ENCODE measurements at places on chromosomes 13 and 19.

DNA sequence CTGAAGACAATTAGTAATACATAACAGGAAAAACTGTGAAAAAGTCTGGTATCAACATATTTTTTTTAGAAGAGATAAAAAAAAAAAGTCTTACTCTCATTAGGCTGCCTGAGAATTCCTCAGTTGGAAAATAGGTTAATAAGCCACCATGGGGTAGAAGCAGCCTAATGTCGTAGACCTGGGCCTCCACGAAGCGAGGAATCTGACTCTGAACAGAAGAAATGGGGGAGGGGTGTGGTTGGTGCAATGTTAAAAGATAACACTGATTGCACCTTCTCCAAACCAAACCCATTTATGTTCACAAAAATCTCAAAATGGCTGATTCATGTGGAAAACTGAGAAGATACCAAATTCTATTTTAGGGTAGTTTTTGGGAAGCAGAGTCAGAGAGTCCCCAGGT lies 62.4 kb downstream of the MPHOSPH8 start:
- no peak for DNase-seq

GRCh38 chr19:51493776-51494175 lies 7.8 kb downstream of the SIGLEC12 start:
- DNase-seq: no peak

DNA sequence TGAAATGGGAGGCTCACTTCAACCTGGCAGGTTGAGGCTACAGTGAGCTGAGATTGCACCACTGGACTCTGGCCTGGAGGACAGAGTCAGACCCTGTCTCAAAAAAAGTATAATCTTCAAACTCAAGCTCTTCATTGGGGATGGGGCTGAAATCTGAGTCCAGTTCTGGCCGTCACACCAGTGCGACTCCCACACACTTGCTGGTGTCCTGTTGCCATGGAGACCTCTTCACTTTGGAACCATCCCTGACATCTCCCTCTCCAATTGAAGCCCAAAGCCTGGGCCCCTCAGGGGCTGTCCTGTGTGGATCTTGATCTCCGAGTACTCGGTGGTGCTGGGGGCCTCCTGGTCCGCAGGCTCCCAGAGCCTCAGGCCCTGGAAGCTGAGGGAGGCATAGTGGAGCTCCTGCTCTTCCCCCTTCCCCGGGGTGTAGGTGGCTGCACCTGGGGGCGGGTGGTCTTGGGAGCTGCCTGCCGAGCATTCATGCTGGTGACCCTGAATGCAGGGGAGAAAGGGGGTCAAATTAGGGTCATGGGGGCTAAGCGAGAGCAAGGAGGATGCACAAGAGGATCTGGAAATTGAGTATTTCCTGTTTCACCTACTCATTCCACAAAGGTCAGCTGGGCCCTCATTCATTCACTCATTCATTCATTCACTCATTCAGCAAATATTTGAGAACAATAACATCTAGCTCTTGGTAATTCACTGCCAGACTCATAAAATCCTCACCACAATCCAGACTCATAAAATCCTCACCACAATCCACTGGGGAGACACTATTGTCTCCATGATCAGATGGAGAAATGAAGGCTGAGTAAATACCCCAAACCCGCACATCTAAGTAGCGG lies 11.0 kb downstream of the SIGLEC11 start:
- DNase-seq: no peak

GRCh38 chr13:52925251-52925650 lies 76.8 kb upstream of the PCDH8 start:
- no peak for DNase-seq

DNA sequence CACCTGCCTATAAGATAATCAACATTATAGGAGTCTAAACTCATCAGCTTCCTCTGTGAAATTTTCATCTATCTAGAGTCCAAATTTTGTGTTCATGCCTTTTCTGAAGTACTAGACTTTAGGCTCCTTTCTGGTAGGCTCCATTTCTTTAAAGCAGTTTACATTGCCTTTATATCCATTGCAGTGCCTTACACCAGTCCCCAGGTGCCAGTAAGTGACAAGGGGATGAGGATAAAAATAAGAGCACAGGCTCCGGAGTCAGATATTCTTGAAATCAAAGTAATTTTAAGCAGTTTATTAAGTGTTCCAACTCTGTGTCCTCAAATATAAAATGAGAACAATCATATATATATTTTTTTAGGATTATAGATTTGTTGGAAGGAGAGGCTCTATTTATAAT lies 10.6 kb upstream of the CYSLTR2 start:
- no peak for DNase-seq

DNA sequence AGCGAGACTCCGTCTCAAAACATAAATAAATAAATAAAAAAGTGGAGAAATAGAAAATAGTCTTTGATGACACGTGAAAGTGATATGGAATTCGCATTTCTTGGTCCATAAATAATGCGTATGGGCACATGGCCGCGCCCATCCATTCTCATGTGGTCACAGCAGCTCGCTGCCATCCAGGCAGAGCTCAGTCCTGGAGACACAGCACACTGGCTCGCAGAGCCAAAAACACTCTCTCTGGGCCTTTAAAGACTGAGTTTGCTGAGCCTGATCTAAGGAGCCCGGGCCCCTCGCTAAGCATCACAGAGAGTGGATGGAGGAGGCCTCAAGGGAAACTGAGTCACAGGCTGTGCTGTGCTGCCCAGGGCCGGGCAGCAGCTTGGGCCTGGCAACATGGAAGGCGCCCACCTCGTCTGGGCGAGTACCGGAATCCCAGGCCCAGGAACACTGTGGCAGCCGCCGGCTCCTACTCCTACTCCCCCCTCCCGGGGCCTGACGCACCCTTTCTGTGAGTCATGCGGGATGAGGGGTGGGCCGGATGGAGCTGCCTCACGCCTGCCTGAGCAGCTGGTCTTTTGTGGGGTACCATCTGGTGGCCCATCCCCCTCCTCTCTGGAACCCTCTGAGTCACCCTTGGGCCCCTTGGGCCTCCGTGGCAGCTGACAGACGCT lies 28.9 kb upstream of the CACTIN start:
- peak; percentile 84 for DNase-seq

- peak; percentile 22 for DNase-seq
Observed at GRCh38 chr13:92602560-92602959, 624.0 kb upstream of the GPC6 start.

- no peak for DNase-seq
Observed at GRCh38 chr13:80132741-80133601, 208.0 kb downstream of the SPRY2 start.

GRCh38 chr13:92994056-92994455 lies 232.6 kb upstream of the GPC6 start:
- peak; percentile 42 for DNase-seq

GRCh38 chr19:51931921-51932320 lies 4.6 kb downstream of the ZNF613 start:
- DNase-seq: no peak

DNA sequence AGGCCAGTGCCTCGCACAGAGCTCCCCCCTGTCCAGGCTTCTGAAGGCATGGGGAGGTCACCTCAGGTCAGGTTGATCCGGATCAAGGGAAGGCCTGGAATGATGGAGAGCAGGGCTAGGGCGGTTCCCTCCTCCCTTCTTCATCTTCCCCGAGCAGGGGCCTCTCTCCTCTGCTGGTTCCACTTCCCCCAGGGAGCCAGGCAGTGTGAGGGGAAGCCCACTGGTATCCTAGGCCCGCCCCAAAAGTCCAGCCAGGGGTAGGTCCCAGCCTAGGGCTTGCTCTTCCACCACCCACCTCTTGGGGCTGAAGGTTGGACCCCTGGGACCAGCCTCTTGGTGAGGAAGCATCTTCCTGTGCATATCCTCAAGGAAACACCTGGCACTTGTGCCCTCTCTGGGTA lies 16.4 kb upstream of the PRR19 start:
- no peak for DNase-seq

- no peak for DNase-seq
Observed at GRCh38 chr19:48393559-48394330, at the start of gene GRIN2D. Gene GRIN2D, plus strand, starts transcription at chr19:48393668. Its CDS starts 4,725 bp downstream, at chr19:48398393.

- no peak for DNase-seq
Observed at GRCh38 chr19:38763795-38764220, 9.5 kb downstream of the LGALS7 start.

- peak; percentile 94 for DNase-seq
Observed at GRCh38 chr13:48783181-48783630, 129.5 kb downstream of the CYSLTR2 start.

- no peak for DNase-seq
Observed at GRCh38 chr19:55578761-55579747, 1.6 kb downstream of the ZNF579 start.

- no peak for DNase-seq
Observed at GRCh38 chr19:41031916-41032315, 40.8 kb downstream of the CYP2B6 start.

GRCh38 chr19:7902796-7903243 lies 857 bp upstream of the MAP2K7 start:
- DNase-seq: no peak

GRCh38 chr13:113539176-113539575 lies 45.4 kb upstream of the TFDP1 start:
- no peak for DNase-seq

GRCh38 chr19:55603581-55604292 lies 1.7 kb upstream of the ZNF865 start:
- no peak for DNase-seq

- no peak for DNase-seq
Observed at GRCh38 chr19:53982611-53983010, 8.8 kb upstream of the CACNG6 start.

DNA sequence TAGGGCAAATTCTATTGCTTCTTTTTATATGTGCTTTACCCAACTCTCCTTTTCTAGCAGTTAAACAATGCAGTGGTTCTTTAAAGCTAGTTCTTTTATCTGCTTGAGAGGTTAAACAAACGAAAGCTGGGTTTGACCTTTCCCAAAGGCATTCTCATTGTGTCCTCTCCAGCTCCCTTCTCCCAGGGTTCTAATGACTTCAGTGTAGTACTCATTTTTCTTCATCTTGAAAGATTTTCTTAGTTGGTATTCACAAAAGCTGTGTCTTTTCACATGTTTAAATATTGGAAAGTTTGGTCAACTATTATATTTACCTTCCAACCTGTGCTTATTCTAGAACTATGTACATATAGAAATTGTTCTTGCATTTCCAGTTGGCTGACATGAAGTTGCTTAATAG lies 1.5 kb downstream of the WASF3 start:
- no peak for DNase-seq

- DNase-seq: no peak
Observed at GRCh38 chr19:42229855-42230351, 9.8 kb downstream of the ZNF526 start.

- DNase-seq: no peak
Observed at GRCh38 chr13:79445968-79446645, 34.8 kb upstream of the NDFIP2 start.

GRCh38 chr19:45547965-45548609 lies 36.5 kb downstream of the OPA3 start:
- no peak for DNase-seq

DNA sequence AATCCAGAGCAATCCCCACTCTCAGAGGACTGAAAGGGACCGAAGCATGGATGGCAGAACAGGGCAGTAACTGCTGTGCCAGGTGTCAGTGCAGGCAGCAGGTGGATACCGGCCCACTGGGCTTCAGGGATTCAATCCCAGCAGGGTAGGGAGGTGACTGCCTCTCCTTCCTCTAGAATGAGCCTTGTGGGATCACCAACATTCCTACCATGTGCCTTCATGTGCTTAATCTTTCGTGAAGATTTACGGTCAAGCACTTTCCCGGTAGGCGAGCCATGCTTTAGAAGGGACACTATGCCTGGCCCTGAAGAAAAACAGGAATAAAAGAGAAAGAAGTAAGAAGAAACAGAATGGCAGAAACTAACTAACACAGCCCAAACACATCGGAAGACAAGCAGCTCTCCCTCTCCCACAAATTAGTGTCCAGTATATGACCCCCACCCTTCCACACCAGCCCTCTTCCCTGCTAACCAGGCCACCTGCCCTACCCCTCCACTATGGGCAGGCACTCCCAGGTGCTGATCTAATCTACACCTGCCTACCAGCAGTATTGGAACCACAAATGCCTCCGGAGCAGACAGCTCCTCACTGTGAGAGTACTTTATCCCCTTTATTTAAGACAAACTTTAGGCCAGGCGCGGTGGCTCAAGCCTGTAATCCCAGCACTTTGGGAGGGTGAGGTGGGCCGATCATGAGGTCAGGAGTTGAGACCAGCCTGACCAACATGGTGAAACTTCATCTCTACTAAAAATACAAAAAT lies 162.5 kb downstream of the NUFIP1 start:
- DNase-seq: no peak

DNA sequence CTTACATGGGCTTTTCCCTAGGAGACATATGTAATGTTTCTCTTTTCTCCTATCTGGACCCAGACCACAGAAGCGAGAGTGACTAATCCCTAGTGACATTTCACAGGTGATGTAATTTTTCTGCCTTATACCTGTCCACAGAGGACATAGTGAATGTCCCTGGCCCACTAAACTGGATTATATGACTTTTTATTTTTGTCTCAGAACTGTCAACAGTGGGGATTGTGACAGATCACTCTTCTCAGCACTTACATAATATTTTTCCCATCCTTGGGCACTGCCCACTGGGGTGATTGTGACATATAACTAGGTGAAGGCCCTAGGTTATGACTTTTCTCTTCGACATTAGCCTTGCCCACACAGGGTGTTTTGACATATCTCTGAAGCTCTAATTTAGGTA lies 7.9 kb upstream of the ZNF726 start:
- DNase-seq: no peak

GRCh38 chr13:107803822-107804495 lies 411.4 kb downstream of the LIG4 start:
- DNase-seq: no peak

DNA sequence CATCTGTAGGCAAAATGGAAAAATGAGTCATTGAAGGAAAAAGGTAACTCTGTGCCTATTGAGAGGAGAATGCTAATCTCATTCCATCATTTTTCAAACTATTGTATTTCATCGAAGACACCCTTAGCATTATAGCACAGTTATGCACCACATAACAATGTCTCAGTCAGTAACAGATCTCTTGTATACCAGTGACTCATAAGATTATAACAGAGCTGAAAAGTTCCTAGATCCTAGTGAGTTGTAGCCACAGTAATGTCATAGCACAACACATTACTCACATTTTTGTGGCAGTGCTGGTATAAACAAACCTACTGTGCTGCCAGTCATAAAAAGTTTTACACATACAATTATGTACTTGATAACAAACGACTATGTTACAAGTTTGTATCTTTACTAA lies 1077.6 kb downstream of the DIAPH3 start:
- peak; percentile 86 for DNase-seq

GRCh38 chr13:42395086-42395821 lies 123.3 kb downstream of the AKAP11 start:
- no peak for DNase-seq

- no peak for DNase-seq
Observed at GRCh38 chr13:107574517-107575210, 640.7 kb downstream of the LIG4 start.

DNA sequence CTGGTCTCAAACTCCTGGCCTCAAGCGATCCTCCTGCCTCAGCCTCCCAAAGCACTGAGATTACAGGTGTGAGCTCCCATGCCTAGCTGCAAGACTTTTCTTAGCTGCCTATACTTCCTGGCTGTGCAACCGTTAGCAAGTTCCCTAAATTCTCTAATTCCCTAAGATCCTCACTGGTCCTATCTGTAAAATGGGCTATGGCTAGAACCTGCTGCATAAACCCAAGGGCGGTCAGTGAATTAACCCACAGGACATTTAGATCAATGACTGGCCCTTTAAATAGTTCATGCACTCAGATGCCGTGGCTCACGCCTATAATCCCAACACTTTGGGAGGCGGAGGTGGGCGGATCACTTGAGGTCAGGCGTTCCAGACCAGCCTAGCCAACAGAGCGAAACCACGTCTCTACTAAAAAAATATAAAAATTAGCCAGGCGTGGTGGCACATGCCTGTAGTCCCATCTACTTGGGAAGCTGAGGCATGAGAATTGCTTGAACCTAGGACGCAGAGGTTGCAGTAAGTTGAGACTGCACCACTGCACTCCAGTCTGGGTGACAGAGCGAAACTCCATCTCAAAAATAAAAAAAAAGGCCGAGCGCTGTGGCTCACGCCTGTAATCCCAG lies 4.1 kb upstream of the C19orf53 start:
- DNase-seq: no peak
